CD4-positive, alpha-beta T cell (primary cell): ENCODE measurements at places on chromosomes 11 and 22. TPM values are rescaled to one million over a fixed set of nuclear protein-coding genes. Genes with fewer than 3 reads are reported as not detected.

Gene POU2AF1
- total RNA-seq = 0.78 TPM

Gene OR5A1
- total RNA-seq = not detected

Gene FOLH1
- total RNA-seq = not detected

GRCh38 chr11:2092956-2093412 is 46.2 kb downstream of the IGF2 start:
- DNase-seq = peak; percentile 54

- DNase-seq = no peak
Observed at GRCh38 chr11:23359297-23359696, 499.0 kb upstream of the CCDC179 start.

GRCh38 chr22:45580726-45581381 is 78.2 kb downstream of the FBLN1 start:
- DNase-seq = no peak

GRCh38 chr11:78856211-78856610 is 281.5 kb upstream of the NARS2 start:
- DNase-seq = no peak

- no peak for DNase-seq
Observed at GRCh38 chr22:22813126-22814075, 74.2 kb upstream of the IGLL5 start.

DNA sequence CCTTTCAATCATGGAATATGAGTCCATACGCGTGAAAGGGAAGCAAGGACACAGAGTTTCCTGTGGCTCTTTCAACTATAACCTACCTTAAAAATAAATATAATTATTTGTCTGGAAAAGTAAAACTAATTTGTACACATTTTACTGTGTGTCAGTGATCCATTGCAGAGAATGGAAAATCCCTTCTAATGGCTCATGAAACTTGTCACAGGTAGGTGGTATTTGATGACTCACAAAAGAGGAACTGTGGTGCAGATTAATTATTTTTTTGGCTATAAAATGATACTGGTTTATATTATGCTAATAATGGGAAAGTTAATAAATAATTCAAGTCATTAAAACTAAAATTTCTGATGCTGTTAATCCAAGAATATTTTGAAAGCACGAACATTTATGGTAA is 792.2 kb downstream of the METTL15 start:
- no peak for DNase-seq

DNA sequence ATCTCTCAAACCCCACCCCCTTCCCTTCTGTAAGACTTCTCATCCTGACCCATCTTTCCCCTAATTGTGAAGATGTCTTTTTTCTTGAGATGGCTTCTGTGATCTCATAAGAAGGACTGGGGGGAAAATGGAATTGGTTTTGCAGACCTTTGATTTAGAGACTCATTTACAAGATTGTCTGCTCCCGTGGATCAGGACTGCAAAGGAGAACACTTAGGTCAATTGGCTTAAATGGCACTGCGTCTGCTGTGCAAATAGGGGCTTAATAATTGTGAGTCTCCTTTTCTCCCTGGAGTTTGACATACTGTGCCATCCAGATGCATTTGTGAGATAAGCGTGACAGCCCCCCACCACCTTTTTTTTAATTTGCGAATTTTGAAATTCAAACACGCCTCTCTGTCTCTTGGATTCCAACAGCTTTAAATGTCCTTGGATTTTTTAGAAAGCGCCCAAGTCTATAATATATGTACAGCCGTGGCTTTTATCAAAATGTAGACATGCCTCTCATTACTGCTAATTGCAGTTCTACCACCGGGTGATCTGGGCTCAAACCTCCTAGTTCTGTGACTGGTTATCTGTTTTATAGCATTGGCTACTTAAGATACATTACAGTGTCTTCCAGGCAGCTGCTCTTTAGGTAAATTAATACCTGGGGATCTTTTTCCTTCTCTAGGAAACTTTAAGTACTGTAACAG is 150.0 kb downstream of the DBX1 start:
- no peak for DNase-seq
